GM23338 (cell line): ENCODE measurements at places on chromosomes 2 and 18. TPM values are rescaled to one million over a fixed set of nuclear protein-coding genes. Genes with fewer than 3 reads are reported as not detected.

RGPD4 gene
- total RNA-seq, result not detected in 2 replicates

SLC8A1 gene
- 2.5 and 3.3 TPM in 2 replicates for total RNA-seq

CRACDL gene
- 0.14 and 0.85 TPM in 2 replicates for total RNA-seq

METTL5 gene
- 74.8 and 82.6 TPM in 2 replicates for total RNA-seq

SESTD1 gene
- total RNA-seq, result 21.6 and 26.6 TPM in 2 replicates

DPYSL5 gene
- 8.1 and 10.3 TPM in 2 replicates for total RNA-seq

HAAO gene
- 0.97 and 2.6 TPM in 2 replicates for total RNA-seq

MFSD2B gene
- 0.21 TPM in 1 of 2 replicates, not detected in the other for total RNA-seq

B3GNT7 gene
- total RNA-seq, result 78.1 and 89.4 TPM in 2 replicates

CYP1B1 gene
- 2.6 and 6.2 TPM in 2 replicates for total RNA-seq

WNT6 gene
- total RNA-seq, result not detected in 2 replicates

DSG1 gene
- 0.04 TPM in 1 of 2 replicates, not detected in the other for total RNA-seq

FSHR gene
- total RNA-seq, result not detected in 2 replicates

BARD1 gene
- total RNA-seq, result 31.1 and 33.9 TPM in 2 replicates

TEKT4 gene
- not detected in 2 replicates for total RNA-seq

RTP5 gene
- total RNA-seq, result 0.50 TPM in 1 of 2 replicates, not detected in the other

TM4SF20 gene
- total RNA-seq, result not detected in 2 replicates
